ENCODE measurements at places on chromosomes 1 and 21.

DNA sequence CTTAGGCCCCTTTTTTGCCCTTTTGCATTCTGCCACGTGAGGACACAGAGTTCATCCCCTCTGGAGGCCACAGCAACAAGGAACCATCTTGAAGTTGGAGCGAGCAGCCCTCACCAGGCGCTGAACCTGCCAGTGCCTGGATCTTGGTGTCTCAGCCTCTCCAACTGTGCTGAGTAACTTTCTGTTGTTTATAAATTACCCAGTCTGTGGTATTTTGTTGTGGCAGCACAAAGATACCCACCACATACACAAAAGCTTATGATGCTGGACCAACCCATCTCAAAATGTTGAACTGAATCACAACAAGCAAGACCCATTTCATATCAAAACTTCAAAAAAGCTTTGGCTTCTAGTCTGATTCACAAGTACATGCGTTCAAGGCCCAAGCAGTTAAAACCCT lies 649.9 kb downstream of the KIF26B start:
- no peak for DNase-seq

- no peak for DNase-seq
Observed at GRCh38 chr1:228744918-228745317, 9.6 kb downstream of the RHOU start.

GRCh38 chr1:235500971-235501540 lies 3.2 kb downstream of the B3GALNT2 start:
- no peak for DNase-seq

- DNase-seq: peak; percentile 40
Observed at GRCh38 chr1:109532365-109533136, 7.1 kb upstream of the GPR61 start.

Data from GM12864 (cell line).